ENCODE measurements at places on chromosomes 16 and 17.

GRCh38 chr16:20317117-20317516, 10.2 kb downstream of the GP2 start:
- no peak for DNase-seq

- DNase-seq, result no peak
Measured at GRCh38 chr17:59266745-59267144, 46.4 kb downstream of the GDPD1 start.

DNA sequence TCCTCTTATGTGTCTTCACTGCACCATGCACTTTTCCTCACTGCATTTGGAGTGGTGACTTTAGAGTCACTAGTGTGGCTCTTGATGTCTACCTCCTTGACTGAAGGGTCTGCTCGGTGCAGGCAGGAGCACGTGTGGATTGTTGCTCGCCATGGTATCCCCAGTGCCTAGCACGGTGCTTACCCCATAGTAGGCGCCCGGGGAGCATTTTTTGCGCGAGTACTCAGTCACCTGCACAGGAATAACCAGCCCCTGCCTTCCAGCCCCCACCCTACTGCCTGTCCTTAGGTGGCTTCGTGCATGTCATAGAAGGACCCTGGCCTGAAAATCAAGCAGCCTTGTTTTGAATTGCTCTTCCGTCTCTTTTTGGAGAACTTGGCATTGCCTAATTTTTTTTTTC, 31.3 kb downstream of the CDRT15 start:
- no peak for DNase-seq

GRCh38 chr17:44959821-44960531, 8.1 kb downstream of the C1QL1 start:
- DNase-seq, result no peak

- no peak for DNase-seq
Measured at GRCh38 chr17:4387137-4387536, 20.7 kb upstream of the UBE2G1 start.

DNA sequence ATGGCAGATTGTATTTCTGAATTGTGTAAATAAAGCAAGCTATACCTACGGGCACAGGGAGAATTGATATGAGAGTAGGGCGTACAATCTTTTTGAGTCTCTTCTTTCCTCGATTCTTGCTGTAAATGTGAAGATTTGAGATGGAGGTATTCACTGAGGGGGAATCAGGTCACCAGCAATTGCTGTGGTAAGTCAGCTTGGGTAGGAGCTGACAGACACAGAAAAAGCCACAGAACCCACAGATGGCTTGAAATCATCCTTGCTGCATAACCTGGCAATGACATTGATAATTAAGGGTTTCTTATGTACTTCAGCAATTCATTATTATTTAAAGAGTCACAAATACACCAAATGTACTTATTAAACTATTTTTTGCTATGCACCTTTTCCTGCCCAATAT, 164.2 kb downstream of the CNTNAP4 start:
- DNase-seq, result no peak

DNA sequence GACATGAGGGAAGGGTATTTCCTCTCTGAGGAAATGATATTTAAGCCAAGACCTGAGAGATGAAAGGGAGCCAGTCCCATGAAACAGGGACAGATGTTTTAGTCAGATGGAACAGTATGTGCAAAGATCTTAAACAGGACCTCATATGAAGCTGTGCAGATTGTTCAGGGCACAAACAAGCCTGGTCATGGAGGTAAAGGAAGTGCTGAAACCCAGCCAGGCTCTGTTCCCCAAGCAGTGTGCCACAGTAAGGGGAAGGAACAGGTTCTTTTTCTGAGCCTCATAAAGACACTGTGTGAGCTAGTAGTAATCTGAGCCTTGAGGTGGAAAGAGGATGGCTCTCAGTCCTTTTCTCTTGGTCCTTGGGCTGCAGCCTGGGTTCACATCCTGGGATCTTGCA, 159.9 kb downstream of the ANKFN1 start:
- DNase-seq, result no peak

DNA sequence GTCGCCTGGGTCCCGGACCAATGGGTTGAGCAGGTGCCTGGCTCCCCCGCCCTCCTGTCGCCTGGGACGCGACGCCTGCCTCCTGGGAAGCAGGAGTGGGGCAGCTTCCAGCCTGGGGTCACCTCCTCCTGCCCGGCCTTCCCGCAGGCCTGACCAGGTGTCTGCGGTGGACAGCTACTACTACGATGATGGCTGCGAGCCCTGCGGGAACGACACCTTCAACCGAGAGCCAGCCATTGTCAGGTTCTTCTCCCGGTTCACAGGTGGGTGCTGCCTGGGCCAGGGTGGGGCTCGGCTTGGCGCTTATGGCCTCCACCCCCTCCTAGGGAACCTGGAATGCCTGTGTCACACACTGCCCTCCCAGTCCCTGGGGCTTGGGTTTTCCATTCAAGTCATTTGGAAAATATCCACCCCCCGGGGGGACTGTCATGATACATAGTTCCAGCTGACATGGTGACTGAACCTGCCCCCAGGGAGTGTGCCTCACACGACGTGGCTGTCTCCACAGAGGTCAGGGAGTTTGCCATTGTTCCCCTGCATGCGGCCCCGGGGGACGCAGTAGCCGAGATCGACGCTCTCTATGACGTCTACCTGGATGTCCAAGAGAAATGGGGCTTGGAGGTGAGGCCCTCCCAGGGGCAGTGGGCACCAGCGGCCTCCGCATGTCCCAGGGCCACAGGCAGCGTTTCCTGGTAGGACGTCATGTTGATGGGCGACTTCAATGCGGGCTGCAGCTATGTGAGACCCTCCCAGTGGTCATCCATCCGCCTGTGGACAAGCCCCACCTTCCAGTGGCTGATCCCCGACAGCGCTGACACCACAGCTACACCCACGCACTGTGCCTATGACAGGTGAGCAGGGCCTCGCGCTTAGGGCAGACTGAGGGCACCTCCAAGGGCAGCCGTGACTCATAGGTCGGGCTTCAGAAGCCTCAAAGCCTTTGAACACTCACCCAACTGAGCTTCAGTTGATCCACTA, 2.3 kb downstream of the DNASE1 start:
- no peak for DNase-seq

- DNase-seq, result no peak
Measured at GRCh38 chr17:50660042-50660886, 25.6 kb downstream of the ABCC3 start.

GRCh38 chr17:15740570-15741120, 8.6 kb downstream of the TBC1D26 start:
- DNase-seq, result no peak

DNA sequence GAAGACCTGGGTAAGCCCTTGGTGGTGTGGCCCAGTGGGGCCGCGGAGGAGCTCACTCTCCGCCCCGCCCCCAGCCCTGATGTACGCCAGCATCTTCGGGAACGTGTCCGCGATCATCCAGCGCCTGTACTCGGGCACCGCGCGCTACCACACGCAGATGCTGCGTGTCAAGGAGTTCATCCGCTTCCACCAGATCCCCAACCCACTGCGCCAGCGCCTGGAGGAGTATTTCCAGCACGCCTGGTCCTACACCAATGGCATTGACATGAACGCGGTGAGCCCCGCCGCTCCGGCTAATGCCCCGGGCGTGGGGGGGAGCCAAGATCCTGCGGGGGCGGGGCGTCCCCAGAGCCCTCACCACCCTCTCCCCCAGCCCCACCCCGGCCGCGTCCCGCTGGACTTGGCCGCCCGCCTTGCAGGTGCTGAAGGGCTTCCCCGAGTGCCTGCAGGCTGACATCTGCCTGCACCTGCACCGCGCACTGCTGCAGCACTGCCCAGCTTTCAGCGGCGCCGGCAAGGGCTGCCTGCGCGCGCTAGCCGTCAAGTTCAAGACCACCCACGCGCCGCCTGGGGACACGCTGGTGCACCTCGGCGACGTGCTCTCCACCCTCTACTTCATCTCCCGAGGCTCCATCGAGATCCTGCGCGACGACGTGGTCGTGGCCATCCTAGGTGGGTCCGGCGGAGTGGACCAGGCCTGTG, 12.1 kb upstream of the DCAF7 start:
- no peak for DNase-seq

DNA sequence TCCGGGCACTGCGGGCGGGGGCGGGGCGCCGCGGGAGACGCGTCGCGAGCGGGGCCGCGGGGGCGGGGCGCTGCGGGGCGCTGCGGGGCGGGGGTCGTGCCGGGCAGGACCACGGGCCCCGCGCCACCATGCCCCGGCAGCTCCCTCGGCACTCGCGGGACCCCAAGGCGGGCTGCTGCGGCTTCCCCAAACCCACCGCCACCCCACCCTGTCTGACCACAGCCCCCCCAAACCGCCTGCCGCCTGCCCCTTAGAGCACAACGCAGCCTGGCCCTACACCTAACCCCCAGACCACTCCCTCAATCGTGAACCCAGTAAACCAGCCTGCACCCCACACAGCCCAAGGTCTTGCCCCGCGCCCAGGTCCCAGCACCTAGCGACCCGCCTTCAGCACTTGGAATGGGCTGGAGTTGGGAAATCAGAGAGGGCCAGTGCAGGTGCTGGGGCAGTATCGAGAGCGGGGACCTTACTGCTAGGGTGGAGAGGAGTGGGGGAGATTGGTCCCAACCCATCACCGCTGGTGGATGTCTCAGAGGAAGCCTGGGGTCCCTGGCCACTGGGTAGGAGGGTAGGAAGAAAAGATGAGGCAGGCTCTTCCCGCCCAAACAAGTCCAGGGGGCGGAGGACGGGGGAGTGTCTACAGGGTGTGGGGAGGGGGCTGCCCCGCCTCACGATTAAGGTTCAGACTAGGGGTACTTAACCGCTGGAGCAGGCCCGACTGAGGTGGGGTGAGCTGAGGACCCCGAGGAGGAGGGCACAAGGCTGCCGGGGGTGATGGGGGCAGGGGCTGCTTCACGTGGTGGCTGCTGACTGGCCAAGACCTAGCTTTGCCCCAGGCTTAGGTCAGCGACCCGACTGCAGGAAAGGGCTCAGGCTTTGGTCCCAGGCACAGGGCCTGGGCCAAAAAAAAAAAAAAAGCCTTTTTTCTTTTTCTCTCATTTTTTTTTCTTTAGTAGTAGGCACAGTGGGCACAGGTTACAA, 539 bp upstream of the VAMP2 start:
- DNase-seq, result no peak

DNA sequence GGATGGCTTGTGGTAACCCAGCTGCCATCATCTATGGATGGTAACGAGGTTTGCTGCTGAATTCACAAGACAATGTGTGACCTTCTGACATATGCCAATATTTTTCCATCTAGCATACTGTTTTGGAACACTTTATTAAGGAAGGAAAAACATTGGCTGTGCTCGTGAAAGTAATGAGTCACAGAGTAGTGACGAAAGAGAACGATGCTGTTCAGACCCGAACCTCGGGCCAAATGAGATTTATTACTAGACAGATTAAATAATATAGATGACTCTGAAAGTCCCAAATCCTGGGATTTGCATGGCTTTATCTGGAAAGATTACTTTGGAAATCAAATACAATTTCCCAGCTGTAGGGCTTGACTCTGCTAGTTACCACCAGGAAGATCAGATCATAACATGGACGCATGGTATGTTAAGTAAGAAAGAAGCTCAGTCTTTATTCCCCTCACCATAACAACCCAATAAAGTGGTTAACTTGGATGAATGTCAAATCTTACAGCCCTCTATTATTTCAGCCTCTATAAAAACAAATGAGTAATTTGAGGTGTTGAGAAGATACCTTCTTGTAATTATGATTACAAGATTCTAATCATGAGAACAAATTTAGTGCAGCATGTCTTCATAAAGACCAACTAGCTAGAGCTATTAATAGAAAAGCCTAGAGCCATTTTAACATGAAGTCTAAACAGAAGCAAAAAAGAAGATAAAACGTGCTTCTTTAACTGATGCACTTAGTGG, 32.6 kb downstream of the ERN1 start:
- DNase-seq, result no peak

DNA sequence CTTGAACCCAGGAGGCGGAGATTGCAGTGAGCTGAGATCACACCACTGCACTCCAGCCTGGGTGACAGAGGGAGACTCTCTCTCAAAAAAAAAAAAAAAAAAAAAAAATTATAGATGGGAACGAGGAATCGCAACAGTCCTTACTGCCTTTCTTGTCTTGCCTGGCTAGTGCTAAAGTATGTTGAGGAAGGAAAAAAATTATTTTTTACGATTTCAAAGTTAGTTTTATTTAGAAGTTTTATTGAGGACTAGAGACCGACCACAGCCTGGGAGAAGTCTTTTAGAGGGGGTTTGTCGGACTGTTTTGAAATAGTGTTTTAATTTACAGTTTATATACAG, 15.8 kb upstream of the DNAH17 start:
- no peak for DNase-seq
